ENCODE measurements at places on chromosomes 13 and 19.

GRCh38 chr19:8163759-8164158 lies 14.4 kb upstream of the FBN3 start:
- DNase-seq, result no peak

DNA sequence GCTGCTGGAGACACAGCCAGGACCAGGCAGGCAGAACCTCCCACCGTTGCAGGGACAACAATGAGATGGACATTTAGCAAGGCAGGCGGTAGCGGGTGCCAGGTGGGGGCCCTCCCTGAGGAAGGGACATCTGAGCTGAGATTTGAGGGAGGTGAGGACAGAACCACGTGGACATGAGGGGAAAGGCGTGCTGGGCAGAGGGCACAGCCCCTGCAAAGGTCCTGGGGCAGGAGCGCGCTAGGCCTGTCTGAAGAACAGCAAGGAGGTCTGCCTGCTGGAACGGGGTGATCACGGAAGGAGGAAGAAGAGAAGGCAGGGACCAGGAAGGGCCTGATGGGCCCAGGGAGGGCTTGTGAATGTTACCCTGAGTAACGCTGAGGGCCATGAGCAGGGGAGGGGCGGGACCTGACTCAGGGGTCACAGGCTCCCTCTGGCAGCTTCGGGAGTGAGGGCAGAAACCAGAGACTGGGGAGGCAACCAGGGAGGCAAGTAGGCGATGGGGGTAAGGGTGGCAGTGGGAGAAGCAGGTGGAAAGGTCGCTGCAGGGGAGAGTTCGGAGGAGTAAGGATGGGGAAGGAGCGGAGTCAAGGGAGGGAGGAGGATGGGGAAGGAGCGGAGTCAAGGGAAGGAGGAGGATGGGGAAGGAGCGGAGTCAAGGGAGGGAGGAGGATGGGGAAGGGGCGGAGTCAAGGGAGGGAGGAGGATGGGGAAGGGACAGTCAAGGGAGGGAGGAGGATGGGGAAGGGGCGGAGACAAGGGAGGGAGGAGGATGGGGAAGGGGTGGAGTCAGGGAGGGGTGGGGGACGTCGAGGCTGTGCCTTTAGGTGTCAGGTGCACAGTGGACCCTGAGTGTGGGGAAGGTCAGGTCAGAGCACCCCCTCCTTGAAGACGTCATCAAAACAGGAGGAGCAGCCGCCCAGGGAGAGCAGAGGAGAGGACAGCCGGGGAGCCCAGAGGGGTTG lies 15.7 kb upstream of the B3GNT3 start:
- DNase-seq, result no peak

GRCh38 chr13:94154367-94154766 lies 325.1 kb downstream of the DCT start:
- DNase-seq, result peak; percentile 55

- DNase-seq, result no peak
Measured at GRCh38 chr13:62696490-62696889, 1280.8 kb upstream of the PCDH20 start.

DNA sequence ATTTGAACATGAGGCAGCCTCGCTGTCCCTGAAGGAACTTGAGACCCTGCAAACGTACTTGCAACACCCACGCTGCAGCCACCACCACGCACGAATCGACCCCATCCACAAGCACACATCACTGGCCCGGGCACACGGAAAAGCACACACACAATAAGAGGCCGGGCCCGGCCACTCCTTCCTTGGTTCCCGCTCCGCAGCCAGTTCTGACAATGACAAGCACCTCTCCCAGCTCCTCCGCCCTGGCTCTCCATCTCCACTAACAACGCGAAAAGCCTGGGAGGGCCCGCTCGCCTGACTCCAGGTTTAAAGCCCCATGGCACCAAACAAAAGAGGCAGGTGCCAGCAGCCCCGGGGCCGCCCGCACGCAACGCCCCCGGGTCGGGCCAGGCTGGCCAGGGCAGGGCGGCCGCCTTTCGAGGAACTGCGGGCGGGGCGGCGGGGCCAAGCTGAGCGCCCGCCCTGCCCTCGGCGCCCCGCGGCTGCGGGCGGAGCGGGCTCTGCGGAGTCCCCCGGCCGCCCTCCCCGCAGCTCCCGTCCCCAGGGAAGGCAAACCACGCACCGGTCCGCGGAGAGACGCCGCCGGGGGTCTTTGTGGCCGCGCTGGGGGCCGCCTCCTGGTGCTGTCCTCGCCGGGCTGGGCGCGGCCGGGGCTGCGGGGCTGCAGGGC lies 495 bp downstream of the DCLK1 start:
- DNase-seq, result peak; percentile 49

DNA sequence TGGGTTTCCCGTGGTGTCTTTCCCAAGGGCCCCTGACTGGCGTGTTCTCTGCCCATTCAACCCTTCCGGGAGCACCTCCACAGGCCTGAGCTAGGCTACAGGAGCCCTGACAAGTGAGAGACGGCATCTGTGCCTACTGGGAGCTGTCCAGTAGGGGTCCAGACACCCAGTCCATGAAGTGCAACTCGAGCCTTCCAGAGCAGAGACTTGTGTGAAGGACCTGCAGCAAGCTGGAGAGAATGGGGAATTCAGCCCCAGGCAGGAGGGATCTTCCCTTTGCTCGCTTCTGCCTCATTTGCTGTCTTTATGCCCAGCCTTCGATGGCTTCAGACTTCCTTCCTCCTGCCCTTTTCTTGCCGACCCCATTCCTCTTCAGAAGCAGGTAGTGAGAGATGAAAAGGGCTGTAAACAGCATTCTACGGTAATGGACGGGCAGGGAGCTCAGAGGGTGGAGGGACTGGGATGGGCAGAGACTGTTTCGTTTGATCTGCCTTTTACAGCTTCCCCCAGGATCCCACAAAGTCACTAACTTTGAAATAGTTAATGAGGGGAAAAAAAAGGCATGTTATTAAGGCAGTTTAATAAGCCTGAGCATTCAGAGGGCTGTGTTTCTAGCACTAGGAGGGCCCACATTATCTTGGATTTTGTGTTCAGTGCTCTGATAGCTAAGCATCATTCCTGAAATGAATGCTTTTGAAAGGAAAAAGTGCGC lies 327.6 kb downstream of the FGF9 start:
- no peak for DNase-seq

- no peak for DNase-seq
Measured at GRCh38 chr19:52638601-52639000, 446 bp upstream of the ZNF83 start.

DNA sequence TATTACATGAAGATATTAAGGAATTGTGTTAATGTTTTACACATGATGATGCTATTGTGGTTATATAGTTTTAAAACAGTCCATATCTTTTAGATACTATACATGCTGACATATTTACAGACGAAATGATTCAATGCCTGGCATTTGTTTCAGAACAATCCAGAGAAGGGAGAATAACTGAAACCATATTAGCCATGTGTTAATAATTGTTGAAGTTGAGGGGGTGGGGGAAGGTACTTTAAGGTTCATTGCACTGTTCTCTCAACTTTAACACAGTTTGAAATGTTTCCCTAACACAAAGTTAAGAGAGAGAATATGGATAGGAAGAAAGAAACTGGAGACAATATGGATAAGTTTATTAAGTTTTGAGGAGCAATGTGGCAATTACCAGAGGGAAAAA lies 5.8 kb downstream of the CRYL1 start:
- no peak for DNase-seq

DNA sequence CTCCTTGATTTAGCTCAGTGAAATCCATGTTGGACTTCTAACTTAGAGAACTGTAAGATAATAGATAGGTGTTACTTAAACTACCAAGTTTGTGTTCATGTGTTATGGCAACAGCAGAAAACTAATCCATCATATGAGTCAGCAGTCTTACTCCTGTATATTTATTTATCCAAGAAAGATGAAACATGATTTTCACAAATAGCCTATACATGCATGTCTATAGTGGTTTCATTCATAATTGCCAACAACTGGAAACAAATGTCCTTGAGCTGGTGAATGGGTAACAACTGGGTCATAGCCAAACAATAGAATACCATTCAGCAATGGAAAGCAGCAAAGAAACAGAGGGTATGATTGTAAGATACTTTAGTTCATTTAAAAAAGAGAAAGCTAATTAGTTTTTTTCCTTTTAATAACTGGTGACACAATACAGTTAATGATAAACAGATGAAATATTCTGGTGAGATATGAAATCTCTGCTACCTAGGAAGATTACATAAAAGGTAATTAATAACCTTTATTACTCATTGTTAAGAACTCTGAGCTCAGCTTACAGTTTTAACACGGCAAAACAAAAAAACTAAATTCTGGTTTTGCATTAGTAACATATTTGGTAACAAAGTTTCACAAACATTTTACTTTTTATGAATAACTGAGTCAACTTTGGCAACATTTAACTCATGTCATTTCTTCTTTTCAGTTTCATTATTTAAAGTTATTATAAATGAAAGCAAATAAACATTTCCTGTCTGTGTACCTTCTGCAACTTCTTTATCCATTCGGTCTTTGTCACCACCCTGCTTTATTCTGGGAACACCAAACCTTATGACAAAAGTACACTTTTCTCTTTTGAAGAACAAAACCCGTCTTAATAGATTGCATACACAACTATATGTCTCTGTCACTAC lies 181.3 kb downstream of the LIG4 start:
- DNase-seq, result no peak

All from right hindlimb (tissue), 1 donor.